ENCODE measurements at places on chromosomes 1 and 21. TPM values are rescaled to one million over a fixed set of nuclear protein-coding genes. Genes with fewer than 3 reads are reported as not detected.

MEGF6 gene
- 12.0 TPM for polyA plus RNA-seq

GRCh38 chr21:27424601-27425000 lies 457.7 kb upstream of the ADAMTS5 start:
- no peaks in the 10 kb centered on the region for H3K27me3 ChIP-seq
- H3K4me1 ChIP-seq = peaks cover 15% of the 10 kb centered on the region
- no peak for DNase-seq
- H3K4me3 ChIP-seq = no peak overlapping the region
- no peak overlapping the region for H3K27ac ChIP-seq

DNA sequence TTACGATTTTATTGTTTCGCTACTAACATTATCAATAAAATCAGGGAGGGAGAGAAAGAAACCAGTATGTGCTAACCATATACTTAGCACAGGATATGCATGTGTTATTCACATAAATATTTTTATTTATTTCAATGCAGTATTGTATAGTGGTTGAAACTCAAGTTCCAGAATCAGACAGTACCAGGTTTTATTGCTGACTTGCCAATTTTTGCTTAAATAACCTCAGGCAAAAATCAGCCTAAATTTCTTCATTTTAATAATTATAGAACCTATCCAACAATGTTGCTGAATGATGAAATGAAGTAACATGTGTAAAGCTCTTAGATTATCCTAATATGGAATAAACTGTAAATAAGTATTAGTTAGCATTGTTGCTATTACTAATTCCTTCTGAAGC lies 61.4 kb upstream of the LRRC7 start:
- H3K36me3 ChIP-seq = no peaks in the 10 kb centered on the region
- H3K4me1 ChIP-seq = no peaks in the 10 kb centered on the region
- no peak overlapping the region for H3K27ac ChIP-seq

DNA sequence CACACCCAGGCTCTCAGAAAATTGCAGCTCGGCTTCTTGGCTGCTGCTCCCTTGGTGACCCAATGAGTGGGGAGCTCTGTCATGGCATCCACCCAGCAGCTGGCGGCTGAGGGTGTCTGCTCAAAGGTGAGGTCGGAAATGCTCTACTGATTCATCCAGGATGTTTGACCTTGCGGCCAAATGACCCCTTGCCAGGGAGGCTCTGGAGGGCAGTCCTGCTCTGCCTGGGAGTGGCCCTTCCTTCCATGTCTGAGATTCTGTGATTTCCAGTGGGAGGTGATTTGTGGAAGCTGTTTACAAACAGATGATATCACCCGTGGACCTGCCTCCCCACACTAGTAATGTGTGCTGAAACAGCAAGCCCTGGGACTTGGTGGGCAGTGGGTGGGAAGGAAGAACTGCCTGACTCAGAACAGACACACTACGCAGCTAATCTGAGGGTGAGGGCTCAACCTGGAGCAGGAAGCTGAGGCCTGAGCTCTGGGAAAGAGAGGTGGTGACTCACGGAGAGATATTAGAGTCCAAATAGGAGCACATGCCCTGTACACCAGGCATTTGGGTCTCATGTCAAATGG lies 3.0 kb downstream of the CRCT1 start:
- no peaks in the 10 kb centered on the region for H3K36me3 ChIP-seq
- H3K4me1 ChIP-seq = no peaks in the 10 kb centered on the region
- DNase-seq = no peak
- H3K27me3 ChIP-seq = no peaks in the 10 kb centered on the region

DNA sequence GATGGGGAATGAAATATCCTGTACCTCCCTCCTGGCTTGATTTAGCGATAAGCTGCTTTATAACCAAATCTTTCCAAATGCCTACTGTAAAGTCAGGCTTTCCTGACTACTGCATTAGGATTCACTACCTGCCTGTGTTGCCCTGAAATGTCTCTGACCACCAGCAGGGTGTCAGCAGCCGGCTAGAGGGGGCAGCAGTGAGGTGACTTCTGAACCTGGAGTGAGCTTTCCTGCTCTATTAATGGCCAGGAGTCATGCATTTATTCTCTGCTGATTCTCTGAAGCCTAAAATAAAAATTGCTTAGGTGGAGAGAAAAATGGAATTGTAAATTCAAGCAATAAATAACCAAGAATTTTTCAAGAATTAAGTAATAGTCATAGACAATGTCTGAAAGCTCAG lies 2.5 kb downstream of the BACE2 start:
- H3K4me3 ChIP-seq = no peak overlapping the region
- no peaks in the 10 kb centered on the region for H3K27me3 ChIP-seq
- no peak for DNase-seq

Data from ovary (tissue), 10 donors.